ENCODE measurements at places on chromosomes 3 and 15.

DNA sequence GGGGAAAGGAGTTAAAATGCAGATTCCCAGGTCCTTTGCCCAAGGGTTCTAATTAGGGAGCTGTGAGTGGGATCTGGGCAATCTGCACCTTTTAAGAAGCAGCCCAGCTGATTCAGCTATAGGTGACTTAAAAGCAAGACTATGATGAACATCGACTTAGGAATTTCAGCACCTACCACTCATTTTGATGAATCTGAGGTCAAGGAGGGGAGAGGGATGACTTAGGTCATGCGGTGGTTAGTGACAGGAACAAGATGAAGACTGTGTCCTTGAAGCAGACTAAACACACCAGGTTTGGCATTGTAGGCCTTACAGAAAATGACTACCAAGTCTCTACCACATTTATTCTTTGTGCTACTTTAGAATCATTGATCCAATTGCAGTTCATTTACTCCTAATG, 196.3 kb downstream of the DTWD1 start:
- no peak for DNase-seq

GRCh38 chr3:25461946-25462345, 33.9 kb downstream of the RARB start:
- DNase-seq: no peak

- DNase-seq: no peak
Measured at GRCh38 chr3:43371494-43371893, 85.2 kb downstream of the SNRK start.

- peak; percentile 52 for DNase-seq
Measured at GRCh38 chr15:80710635-80711554, 15.8 kb downstream of the ABHD17C start.

DNA sequence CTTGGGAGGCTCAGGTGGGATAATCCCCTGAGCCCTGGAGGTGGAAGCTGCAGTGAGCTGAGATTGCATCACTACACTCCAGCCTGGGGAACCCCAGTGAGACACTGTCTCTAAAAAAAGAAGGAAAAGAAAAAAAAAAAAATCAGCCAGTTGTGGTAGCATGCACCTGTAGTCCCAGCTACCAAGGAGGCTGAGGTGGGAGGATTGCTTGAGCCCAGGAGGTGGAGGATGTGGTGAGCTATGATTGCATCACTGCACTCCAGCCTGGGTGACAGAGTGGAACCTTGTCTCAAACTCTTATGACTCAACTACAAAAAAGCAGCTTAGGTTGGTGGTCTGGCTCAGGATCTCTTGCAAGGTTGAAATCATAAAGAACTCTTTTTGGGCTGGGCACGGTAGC, 19.3 kb upstream of the GPX1 start:
- DNase-seq: peak; percentile 45

DNA sequence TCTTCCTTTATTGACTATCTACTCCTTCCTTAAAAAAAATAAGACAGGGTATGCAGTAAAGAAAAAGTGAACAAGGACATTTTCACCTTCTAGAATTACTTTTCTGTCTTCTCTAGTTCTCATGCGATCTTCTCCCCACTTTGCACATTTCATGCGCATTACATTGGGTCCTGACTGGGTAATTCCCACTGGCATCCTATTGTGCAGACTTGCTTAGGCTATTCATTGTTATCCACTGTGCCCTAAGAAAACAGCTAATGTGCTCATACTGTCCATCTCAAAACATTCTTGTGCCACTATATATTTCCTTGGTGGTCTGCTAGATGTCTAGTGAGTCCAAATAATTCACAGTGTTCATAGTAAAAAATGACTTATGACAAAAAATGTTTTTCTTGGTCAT, 447.4 kb upstream of the ROBO1 start:
- no peak for DNase-seq

GRCh38 chr3:25572336-25572735, 92.4 kb downstream of the TOP2B start:
- DNase-seq: no peak

GRCh38 chr15:73912030-73912596, 14.1 kb upstream of the LOXL1 start:
- no peak for DNase-seq

- DNase-seq: no peak
Measured at GRCh38 chr15:54159012-54159411, 180.8 kb downstream of the UNC13C start.

- no peak for DNase-seq
Measured at GRCh38 chr3:49717959-49718857, 1.3 kb downstream of the AMIGO3 start.

DNA sequence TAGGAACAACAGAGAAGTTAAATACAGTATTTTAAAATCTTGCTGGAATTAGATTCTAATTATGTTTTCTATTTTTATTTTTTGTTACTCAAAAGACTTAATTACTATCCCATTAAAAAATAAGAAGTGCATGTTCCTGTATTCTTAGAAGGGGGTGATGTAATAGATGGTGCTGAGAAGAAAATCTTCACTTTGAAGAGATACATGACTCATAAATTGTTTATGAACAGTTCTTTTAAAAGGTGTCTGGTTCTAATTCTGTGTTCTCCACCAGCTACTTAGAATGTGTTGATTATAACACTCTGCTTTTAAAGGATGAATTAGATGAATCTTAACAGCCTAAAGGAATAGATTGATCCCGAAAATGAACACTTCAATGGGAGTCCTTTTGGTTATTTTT, 8.2 kb downstream of the RCN2 start:
- no peak for DNase-seq

DNA sequence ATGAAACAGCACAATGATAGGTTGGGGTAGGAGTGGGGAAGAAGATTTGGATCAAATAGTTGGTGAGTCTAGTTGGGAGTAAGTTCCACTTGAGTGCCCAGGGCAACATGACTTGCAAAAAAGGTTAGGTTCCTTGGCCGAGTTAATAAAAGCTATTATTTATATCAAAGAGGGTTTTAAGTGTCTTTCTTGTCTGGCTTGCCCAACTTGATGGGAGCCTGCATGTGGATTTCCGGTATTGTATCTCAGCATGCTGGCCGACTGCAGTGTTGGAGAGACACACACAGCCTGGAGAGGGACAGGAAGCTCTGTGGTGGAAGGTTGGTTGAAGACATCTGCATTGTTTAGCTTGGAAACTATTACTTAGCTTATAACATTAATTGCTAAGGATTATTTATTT, 449.5 kb upstream of the TBL1XR1 start:
- DNase-seq: peak; percentile 41

GRCh38 chr3:86989611-86990010, 1.3 kb downstream of the VGLL3 start:
- no peak for DNase-seq

DNA sequence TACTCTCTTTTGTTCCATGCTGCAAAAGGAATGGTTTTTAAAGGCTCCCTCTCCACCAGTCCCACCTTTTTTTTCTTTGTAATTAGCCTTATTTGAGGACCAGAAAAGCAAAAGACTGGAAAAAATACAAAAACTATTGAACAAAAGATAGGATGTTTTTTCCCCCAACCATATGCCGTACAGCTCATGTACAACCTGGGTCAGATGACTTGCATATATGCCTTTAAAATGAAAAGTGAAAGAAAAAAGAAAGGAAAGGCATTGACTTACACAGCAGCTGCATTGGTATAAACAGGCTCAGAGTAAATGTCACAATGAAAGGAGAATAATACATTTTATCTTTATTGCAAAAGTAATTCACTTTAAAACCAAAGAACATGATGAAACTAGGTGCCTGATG, 69.5 kb upstream of the CMC1 start:
- peak; percentile 40 for DNase-seq

- no peak for DNase-seq
Measured at GRCh38 chr15:93118904-93119303, 29.9 kb upstream of the RGMA start.

DNA sequence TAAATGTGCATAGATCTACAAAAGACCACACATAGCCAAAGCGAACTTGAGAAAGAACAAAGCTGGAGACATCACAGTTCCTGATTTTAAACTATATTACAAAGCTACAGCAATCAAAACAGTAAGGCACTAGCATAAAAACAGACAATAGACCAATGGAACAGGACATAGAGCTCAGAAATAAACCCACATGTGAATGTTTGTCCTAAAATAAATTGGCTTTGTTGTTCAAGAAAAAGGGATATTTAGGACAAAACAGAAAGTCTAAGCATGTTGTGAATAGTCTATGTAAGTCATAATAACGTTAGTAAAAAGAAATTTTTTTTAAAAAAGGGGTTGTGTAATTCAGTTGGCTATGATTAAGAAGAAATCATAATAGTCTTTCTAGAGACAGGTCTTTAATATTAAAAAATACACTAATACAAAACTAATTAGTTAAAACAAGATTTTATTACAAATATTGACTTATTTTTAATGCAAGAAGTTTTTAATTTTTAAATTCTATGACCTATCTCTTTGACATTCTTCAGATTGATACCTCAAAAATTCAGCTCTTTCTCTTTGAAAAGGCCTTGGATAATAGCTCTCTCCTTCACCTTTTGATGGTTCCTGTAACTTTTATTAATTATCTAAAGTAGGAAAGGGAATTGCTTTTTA, 11.6 kb downstream of the TMEM212 start:
- DNase-seq: no peak

DNA sequence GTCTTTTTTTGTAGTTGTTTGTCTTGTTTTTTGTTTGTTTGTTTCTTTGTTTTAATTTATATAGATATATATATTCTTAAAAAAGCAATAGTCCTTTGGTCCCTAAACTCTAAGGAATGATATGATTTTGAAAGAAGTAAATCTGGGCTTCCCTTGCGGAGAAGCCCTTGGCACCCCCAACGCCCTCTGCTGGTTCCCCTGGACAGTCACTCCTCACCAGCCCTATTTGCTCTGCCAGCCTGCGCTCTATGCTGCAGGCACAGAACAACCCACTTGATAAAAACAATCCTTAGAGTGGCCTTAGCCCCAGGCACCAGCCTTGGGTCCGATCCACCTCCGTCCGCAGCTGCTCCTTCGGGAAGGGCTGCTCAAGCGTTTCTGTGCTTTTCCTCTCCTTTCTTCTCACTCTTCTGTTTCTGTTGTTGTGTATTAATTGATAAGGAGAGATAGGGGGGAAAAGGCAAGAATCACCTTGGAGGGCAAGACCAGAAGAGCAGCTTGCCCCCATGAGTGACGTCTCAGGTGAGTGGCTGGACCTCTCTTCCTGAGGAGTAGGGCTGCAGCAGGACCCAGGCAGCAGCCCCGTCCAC, 13.7 kb upstream of the PARP6 start:
- DNase-seq: peak; percentile 28

DNA sequence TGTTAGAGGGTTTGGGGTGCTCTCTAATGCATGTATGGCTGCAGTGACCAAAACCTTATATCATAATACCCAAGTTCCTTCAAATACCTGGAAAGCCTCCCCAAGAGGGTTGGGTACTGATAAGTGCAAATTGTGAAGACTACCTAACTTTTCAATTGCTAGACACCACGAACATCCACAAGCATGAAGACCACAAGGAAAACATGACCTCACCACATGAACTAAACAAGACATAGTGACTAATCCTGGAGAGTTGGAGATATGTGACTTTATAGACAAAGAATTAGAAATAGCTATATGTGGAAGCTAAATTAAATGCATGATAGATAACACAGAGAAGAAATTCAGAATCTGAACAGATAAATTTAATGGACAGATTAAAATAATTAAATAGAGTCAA, 23.9 kb upstream of the AADACL2 start:
- no peak for DNase-seq

GRCh38 chr3:173902871-173903270, 505.3 kb downstream of the NLGN1 start:
- DNase-seq: no peak

DNA sequence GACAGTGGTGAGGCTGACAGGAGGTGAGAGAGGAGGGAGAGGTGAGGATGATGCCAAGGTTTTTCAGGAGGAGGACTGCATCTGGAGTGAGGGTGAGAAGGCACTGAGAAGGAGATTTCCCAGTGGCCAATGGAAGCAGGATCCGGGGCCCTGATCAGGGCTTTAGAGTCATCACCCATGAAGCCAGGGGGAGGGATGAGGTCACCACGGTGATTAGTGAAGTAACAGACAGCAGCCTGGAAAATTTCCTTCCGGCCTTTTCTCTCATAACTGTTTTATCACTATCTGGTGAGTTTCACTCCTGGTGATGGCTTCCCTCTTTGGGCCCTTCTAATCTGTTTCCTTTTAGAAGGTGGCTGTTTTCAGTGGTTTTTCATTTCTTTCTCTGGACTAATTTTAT, 80.5 kb upstream of the WNT5A start:
- DNase-seq: peak; percentile 27

GRCh38 chr15:88484682-88485331, 17.3 kb downstream of the MRPS11 start:
- no peak for DNase-seq

DNA sequence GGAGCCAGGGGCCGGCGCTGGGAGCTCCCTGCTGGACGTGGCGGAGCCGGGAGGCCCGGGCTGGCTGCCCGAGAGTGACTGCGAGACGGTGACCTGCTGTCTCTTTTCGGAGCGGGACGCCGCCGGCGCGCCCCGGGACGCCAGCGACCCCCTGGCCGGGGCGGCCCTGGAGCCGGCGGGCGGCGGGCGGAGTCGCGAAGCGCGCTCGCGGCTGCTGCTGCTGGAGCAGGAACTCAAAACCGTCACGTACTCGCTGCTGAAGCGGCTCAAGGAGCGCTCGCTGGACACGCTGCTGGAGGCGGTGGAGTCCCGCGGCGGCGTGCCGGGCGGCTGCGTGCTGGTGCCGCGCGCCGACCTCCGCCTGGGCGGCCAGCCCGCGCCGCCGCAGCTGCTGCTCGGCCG, 1.5 kb downstream of the SMAD6 start:
- peak; percentile 37 for DNase-seq

DNA sequence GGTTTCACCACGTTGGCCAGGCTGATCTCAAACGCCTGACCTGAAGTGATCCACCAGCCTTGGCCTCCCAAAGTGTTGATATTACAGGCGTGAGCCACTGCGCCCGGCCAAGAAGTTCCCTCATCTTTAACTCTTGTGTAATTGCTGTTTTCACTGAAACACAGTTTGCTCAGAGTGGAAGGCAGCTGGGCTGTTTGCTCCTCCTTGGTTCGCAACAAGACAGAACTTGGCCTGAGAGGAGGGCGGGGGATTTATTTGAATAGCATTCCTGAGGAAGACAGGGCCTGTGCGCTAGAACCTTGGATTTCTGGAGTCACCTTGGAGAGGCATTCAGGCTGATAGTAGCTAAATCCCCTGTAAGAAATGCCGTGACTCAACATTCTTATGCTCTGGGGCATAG, 226.7 kb upstream of the MCTP2 start:
- DNase-seq: no peak

GRCh38 chr3:102105193-102105592, 255.9 kb downstream of the NFKBIZ start:
- no peak for DNase-seq

DNA sequence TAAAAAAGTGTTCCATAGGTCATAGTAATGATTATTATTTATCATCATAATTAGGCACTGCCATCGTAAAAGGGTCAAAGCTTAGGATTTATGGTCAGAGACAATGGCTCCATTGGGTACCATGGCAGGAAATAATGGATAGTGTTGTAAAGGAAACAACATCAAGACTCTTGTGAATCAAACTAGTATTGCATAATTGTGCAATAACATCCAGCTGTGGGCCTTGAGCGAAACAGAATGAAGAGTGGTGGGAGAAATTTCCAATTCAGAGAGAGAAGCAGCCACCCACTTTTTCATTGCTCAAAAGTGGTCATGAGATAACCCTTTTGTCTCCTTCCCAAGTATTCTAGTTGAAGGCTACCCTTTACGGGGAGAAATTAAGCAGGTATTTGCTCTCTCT, 61.7 kb downstream of the ALDH1A2 start:
- no peak for DNase-seq

All from GM12865 (cell line).